ENCODE measurements at places on chromosomes 11 and 22.

DNA sequence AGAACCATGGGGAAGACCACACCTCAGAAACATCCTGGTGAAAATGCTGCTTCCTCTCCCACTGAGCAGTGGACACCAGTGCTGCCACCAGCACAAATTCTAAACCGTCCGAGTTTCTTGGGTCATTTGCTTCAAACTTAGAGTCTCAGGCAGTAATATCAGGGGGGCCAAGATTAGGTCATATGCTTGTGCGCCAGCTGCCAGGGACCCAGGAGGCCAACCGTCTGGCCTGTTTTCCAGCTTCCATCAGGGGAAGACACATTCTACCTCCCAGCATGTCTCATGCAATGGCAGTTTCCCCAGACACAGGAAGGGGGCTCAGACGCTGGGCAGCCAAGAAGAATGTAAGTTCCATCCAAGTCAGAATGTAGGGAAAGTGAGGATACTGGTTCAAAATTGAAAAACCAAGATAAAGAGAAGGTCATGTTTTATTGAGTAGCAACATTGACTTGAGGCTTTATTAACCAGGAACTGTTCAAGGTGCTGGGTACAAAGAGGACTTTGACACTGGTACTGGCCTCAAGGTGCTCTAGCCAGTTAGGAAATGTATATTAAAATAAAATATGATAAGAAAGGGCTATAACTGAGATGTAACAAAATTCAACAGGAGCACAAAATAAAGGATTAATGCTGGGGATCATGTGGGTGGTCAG is 59.7 kb upstream of the EED start:
- DNase-seq: no peak

DNA sequence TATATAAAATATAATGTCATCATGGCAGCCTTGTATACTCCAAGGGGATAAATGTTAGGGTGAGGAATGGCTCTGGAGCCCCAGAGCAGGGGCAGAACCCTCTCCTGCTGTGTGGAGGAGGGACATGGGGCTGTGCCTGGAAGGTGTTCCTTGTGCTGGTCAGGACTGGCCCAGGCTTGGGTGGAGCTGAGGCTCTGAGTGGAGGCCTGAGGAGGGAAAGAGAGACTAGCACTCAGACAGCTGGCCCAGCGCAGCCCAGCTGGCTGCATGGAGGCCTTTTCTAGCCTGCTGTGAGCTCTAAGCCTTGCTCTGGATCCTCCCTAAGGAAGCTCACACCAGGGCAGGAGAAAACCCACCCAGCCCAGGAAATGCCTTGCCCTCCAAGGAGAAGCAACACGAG is 113.5 kb downstream of the RRAS2 start:
- DNase-seq: no peak

- DNase-seq: no peak
These were observed 10.1 kb upstream of the MPZL2 start for GRCh38 chr11:118274186-118274585.

DNA sequence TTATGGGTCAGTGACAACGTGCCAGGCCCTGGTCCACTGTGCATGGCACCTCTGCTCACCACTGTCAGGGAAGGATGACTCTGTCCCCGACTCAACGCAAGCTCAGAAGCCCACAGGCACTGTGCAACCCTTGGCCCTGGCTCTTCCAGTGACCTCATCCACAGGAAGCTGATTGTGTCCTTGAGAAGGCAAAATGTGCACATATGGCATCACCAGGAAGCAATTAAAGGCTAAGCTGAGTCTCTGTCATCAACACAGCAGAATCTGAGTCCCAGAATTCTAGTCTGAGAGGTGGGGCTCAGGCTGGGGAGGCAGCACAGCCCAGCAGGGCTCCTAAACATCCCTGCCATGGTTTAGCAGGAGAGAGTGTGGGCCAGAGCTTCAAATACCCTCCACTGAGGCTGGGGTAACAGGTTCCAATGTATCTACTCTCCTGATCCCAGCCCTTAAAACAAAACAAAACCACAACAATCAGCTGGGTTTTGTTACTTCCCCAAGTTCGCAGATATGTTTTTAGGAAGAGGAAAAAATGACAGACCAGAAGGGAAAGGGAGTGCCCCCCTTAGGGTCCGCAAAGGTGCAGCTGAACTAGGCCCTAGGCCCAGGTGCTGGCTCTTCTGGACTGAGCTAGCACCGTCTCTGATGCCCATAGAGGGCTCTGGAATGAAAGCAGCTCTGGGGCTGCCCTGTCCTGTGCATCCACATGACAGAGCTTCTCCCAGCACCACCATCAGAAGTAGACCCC is 33.5 kb upstream of the GNAZ start:
- no peak for DNase-seq

GRCh38 chr11:611001-611996 is 4.5 kb downstream of the IRF7 start:
- no peak for DNase-seq

DNA sequence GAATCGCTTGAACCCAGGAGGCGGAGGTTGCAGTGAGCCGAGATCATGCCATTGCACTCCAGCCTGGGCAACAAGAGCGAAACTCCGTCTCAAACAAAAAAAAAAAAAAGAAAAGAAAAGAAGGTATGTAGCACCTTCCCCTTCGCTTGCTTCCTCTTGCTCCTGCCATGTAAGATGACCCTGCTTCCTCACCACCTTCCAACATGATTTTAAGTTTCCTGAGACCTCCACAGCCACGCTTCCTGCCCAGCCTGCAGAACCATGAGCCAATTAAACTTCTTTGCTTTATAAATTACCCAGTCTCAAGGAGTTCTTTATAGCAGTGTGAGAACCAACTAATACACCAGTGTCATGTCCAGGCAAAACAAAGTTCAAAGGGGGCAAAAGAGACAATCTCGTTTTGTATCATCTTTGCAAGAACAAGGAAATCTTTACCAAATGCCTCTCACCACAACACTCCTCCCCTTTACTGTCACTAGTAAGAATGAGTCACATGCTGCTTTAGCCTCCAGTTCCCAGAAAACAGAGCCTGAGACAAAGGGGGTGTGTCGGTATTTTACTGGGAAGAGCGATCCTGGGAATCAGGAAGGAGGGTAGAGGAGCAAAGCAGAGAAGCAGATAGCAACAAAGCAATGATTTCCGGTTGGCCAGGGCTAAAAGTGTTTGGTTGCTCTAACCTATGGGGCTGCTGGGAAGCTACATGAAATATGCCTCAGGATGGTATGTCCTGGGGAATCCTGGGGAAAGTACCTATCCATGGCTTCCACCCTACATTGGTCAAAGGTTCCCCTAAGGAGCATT is 10.5 kb upstream of the MCHR1 start:
- DNase-seq: no peak

GRCh38 chr11:103898065-103898464 is 138.4 kb upstream of the DDI1 start:
- no peak for DNase-seq

DNA sequence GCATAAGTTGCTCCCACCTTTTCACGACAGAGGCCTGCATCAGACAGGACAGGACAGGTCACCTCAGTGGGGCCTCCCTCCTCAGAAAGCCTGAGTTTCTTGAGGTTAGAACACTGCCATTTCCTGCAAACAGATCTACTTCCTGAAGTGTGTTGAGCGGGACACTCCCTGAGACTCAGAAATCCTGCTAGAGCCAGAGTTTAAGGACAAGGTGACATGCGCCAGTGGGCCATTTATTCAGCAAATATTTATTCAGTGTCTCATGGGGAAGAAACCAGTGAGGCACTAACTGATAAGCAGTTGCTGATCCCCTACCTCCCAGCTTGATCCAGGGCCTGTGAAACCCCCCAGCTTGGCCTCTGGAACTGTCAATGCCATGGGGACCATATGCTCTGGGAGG is 454.6 kb downstream of the SOX6 start:
- no peak for DNase-seq

GRCh38 chr22:38211556-38211955 is 9.8 kb downstream of the MAFF start:
- no peak for DNase-seq

DNA sequence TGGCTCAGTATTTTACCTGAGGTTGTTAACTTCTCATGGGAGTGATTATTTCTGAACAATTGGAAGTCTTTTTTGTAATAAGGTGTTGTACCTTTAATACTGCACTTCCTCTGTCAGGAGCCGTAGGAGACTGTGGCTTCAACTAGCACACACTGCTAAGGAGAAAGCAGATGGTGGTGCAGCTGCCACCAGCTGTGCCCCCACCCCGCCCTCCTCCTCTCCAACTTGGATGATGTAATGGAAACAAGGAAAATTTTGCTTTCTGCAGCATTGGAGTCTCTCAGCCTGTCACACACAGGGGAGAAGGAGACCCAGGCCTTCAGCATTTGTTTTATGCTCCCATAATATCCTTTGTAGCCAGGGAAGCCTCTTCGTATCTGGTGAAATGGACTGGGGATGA is 91.2 kb downstream of the TEAD1 start:
- no peak for DNase-seq

DNA sequence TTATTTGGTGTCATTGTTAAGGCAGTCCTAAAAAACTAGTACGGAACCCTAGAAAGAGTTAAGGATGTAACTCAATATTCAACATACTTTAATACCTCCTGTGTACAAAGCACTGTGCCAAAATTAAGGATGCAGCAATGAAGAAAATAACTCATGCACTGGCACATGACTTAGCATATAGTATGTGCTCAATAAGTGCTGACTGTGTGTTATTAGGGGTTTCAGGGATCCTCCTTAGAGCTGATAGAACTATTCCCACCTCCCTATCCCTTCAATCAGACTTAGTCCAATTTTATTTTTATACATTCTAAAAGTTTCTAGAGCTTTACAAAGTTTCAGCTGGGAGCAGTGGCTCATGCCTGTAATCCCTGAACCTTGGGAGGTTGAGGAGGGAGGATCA is 6.1 kb upstream of the FEZ1 start:
- no peak for DNase-seq

GRCh38 chr11:79047321-79047720 is 393.5 kb downstream of the TENM4 start:
- no peak for DNase-seq

GRCh38 chr11:8973121-8973520 is 8.9 kb upstream of the TMEM9B start:
- no peak for DNase-seq

DNA sequence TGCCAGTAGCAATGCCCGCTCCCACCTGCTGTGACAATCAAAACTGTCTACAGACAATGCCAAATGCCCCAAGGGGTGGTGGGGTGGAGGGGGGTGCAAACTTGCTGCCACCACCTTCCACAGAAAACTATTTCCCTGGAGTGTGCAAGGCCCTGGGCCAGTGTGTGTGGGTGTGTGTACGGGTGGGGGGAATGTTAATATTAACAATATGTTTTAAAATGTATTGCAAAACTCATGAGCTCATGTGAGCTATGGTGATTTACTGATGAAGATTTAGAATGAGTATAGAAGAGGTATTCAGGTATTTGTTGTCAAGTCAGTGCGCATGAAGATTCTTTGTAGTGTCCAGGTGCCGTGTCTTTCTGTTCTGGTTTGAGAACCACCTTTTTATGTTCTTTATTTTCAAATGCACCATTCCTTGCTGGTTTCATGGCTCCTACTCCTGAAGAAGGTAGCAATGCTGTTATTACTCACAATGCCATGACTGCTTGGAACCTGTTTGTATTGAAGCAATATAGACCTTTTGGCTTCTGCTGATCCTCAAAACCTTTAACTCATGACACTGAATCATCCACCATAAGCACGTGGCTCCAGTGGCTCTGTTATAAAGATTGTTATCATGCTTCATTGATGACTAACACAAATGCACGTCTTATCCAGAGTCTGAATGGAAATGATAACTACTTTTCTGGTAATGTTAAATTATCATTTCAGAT is 29.9 kb upstream of the AQP11 start:
- DNase-seq: no peak

DNA sequence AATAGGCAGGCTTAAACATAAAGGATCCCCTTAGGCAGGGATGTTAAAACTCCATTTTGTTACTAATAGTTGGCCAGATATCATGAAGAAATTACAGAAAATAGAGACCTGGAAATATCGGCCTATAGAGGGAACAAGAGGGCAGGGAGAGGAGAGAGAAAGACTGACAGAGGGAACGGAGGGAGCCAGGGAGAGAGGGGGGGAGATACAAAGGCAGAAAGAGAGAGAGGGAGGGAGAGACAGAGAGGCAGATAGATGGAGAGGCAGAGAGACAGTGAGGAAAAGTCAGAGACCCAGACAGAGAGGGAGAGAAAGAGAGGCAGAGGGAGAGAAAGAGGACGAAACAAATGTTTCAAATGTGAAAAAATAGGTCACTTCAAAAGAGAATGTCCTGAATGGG is 53.5 kb downstream of the ZNF280B start:
- no peak for DNase-seq

GRCh38 chr11:86589204-86589603 is 83.2 kb downstream of the ME3 start:
- no peak for DNase-seq

- DNase-seq: no peak
These were observed 44.8 kb downstream of the BUD13 start for GRCh38 chr11:116727990-116728389.

GRCh38 chr11:2770096-2770751 is 70.4 kb upstream of the KCNQ1OT1 start:
- DNase-seq: no peak

DNA sequence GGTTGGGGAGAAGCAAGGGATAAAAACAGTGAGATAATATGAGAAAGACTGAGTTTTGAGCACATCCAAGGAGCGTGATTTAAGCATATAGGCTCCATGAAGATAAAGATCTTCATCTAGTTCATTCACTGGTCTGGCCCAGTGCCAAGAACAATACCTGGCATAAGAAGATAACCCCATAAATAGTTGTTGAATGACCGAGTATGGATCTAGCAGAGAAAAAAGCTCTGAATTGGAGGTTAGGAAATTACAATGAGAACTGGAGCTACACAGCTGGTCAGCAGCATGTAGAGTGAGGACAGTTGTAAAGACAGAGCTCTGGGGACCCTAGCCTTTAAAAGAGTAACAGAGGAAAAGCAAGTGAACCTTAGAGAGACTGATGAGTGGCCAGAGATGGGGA is 33.0 kb upstream of the PAK1 start:
- DNase-seq: no peak

GRCh38 chr11:31912808-31913207 is 101.7 kb upstream of the PAX6 start:
- DNase-seq: no peak

GRCh38 chr11:68778205-68778604 is 26.9 kb upstream of the TESMIN start:
- DNase-seq: no peak

DNA sequence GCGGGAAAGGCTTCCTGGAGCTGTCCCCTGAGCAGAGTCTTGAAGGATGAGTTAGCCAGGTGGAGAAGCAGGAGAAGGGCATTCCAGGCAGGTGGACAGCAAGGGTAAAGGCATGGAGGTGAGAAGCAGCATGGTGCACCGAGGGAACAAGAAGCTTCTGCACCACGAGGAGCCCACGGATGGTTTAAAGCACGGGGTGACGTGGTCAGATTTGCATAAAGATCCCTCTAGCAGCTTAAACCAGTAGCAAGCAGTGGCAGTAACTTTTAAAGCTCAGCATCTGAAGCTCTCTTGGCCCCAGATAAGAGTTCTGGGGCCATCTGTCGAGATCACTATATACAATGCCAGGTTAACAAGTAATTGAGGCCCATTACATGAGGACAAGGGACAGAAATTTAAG is 36.8 kb downstream of the SERPINH1 start:
- no peak for DNase-seq

DNA sequence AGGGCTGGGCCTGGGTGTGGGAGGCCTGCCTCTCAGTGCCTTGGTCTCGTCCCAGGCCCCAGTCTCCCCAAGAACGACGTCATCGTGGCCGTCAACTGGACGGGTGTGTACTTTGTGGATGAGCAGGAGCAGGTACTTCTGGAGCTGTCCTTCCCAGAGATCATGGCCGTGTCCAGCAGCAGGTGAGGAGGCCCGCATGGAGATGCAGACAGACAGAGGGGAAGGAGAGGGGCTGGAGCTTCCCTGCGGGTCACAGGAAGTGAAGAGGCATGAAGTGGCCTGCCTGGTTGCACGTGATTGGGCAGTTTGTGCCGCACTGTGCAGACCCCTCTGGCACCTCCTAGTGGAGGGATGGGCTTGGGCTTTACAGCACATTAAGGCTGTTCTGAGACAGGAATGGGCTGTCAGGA is 70.4 kb downstream of the MYO7A start:
- no peak for DNase-seq

Data from stimulated activated CD4-positive, alpha-beta T cell treated with anti-CD3 and anti-CD28 coated beads, Interleukin-1b, Interleukin-23, amount 100 ng/mL, for 1 hour (primary cell).